B cell (primary cell): ENCODE measurements at places on chromosomes 5 and 9. TPM values are rescaled to one million over a fixed set of nuclear protein-coding genes. Genes with fewer than 3 reads are reported as not detected.

GRCh38 chr5:96427824-96428223, 5.2 kb downstream of the PCSK1 start:
- H3K4me3 ChIP-seq: no peak overlapping the region
- peaks cover 19% of the 10 kb centered on the region for H3K4me1 ChIP-seq

DNA sequence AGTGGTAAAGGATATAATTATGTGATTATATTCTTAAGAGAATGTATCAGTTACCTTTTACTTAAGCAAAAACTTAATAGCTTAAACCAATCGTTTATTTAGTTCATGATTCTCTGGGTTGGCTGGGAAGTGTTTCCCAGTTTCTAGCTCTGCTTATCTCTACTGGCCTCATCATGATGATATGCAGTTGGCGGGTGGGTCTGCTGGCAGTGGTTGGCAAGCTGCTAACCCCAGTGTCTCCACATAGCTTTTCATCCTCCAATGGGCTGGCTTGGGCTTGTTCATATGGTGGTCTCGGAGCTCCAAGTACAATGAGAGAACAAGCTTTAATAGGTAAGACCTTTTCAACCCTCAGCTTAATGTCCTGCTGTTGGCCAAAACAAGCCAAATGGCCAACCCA, 43.8 kb downstream of the ABLIM3 start:
- DNase-seq: no peak
- no peak overlapping the region for H3K27ac ChIP-seq
- no peaks in the 10 kb centered on the region for H3K4me1 ChIP-seq
- H3K4me3 ChIP-seq: no peak overlapping the region
- no peaks in the 10 kb centered on the region for H3K27me3 ChIP-seq

DNA sequence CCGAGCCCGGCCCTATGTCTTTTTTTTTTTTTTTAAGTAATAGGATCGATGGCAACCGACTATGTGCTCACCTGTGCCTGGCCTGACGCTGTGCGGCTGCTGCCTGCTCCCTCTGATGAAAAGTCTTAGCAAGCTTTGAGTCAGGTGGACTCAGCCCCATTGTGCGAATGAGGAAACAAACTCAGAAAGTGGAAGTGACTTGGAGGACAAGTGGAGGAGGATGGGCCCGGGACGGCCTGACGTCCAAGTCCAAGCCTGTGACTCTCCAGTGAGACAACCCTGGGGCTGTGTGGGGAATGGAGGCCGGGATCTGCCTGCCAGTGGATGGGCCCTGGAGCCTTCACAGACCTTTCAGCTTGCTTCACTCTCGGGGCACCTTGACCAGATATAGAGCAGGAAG, 57.9 kb downstream of the EXD3 start:
- no peak overlapping the region for H3K4me3 ChIP-seq
- H3K27ac ChIP-seq: no peak overlapping the region
- H3K4me1 ChIP-seq: no peaks in the 10 kb centered on the region
- no peaks in the 10 kb centered on the region for H3K27me3 ChIP-seq
- no peak for DNase-seq
- H3K36me3 ChIP-seq: no peaks in the 10 kb centered on the region

- no peaks in the 10 kb centered on the region for H3K36me3 ChIP-seq
- no peaks in the 10 kb centered on the region for H3K27me3 ChIP-seq
- no peak overlapping the region for H3K4me3 ChIP-seq
- peak; percentile 59 for DNase-seq
- no peak overlapping the region for H3K27ac ChIP-seq
Measured at GRCh38 chr5:97231025-97231636, 48.1 kb upstream of the RIOK2 start.

- no peak for DNase-seq
- H3K4me1 ChIP-seq: peaks cover 3% of the 10 kb centered on the region
- H3K4me3 ChIP-seq: no peak overlapping the region
- H3K36me3 ChIP-seq: no peaks in the 10 kb centered on the region
- H3K27me3 ChIP-seq: no peaks in the 10 kb centered on the region
- H3K27ac ChIP-seq: no peak overlapping the region
Measured at GRCh38 chr9:108209132-108209685, 646.6 kb downstream of the ACTL7B start.

- no peaks in the 10 kb centered on the region for H3K36me3 ChIP-seq
- H3K27me3 ChIP-seq: no peaks in the 10 kb centered on the region
- no peaks in the 10 kb centered on the region for H3K4me1 ChIP-seq
Measured at GRCh38 chr5:11985993-11986392, 81.7 kb upstream of the CTNND2 start.

GRCh38 chr9:38289236-38289865, 103.2 kb upstream of the ALDH1B1 start:
- no peak overlapping the region for H3K4me3 ChIP-seq
- no peaks in the 10 kb centered on the region for H3K36me3 ChIP-seq
- H3K4me1 ChIP-seq: no peaks in the 10 kb centered on the region
- no peak overlapping the region for H3K27ac ChIP-seq

- peaks cover 16% of the 10 kb centered on the region for H3K4me1 ChIP-seq
- H3K36me3 ChIP-seq: peaks cover 11% of the 10 kb centered on the region
- no peaks in the 10 kb centered on the region for H3K27me3 ChIP-seq
- no peak overlapping the region for H3K4me3 ChIP-seq
- no peak for DNase-seq
Measured at GRCh38 chr5:123358751-123359150, 64.5 kb downstream of the CEP120 start.

- DNase-seq: no peak
- H3K4me1 ChIP-seq: no peaks in the 10 kb centered on the region
- H3K27ac ChIP-seq: no peak overlapping the region
- no peaks in the 10 kb centered on the region for H3K36me3 ChIP-seq
- no peaks in the 10 kb centered on the region for H3K27me3 ChIP-seq
- H3K4me3 ChIP-seq: no peak overlapping the region
Measured at GRCh38 chr9:30677221-30677620, 1707.2 kb upstream of the ACO1 start.

DNA sequence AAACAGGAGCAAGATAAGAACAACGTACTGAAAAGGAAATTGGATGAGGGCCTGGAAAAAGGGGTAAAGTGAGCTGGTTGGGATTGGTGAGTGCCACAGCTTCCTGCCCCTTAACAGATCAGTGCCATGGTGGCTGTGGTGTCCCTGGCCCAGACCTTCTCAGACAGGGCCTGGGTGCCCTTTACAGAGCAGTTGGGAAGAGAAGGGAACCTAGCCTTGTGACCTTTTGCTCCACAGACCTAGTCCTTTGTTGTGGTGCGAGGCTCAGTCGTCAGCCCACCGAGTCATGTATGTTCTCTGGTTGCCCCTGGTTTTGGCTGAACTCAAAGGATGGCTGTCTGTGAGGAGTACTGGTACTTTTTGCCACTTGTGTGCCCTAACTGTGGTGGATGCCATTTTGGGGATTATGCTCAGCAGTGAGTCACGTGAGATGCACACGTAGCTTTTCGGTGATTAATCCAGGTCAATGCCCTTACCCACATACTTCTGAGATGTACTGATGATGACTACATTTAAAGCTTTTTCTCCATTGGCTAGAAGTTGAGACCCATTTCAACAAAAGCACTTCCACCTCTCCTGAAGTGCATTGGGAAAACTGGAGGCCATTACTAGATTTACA, 48.4 kb downstream of the EXOSC2 start:
- no peaks in the 10 kb centered on the region for H3K27me3 ChIP-seq
- H3K36me3 ChIP-seq: no peaks in the 10 kb centered on the region
- H3K4me1 ChIP-seq: no peaks in the 10 kb centered on the region

GRCh38 chr9:89658931-89659330, 54.1 kb downstream of the GADD45G start:
- H3K27me3 ChIP-seq: peaks cover 4% of the 10 kb centered on the region
- H3K4me3 ChIP-seq: no peak overlapping the region
- H3K36me3 ChIP-seq: no peaks in the 10 kb centered on the region

- no peak for DNase-seq
Measured at GRCh38 chr5:67577424-67577823, 380.8 kb upstream of the CD180 start.

DNA sequence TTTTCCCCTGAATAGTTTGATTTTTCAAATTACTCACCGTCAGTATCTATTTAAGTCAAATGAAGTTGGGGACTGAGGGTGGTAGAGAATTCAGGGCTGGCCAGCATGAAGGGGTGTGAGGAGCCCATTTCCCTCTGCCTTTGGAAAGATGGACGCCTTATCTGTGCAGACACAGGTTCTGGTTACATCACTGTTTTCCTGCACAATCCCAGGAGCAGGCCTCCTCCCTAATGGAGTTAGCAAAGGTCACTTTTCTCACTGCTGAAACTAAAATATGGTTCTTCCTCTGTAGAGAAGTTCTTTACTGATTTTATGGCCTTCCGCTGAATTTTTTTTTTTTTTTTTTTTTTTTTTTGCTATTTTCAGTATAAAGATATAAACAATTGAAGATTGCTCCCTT, 69.1 kb downstream of the FOXD1 start:
- H3K4me3 ChIP-seq: no peak overlapping the region
- no peak for DNase-seq
- H3K4me1 ChIP-seq: peaks cover 17% of the 10 kb centered on the region
- H3K27me3 ChIP-seq: peaks cover 45% of the 10 kb centered on the region
- no peaks in the 10 kb centered on the region for H3K36me3 ChIP-seq

The PLPP7 gene
- total RNA-seq: 2.0 and 2.9 TPM in 2 replicates

The ZDHHC21 gene
- 35.5 and 39.7 TPM in 2 replicates for total RNA-seq

The LECT2 gene
- total RNA-seq: not detected in 2 replicates

The OR1J2 gene
- total RNA-seq: not detected in 2 replicates
